ENCODE measurements at places on chromosomes 6 and 20. TPM values are rescaled to one million over a fixed set of nuclear protein-coding genes. Genes with fewer than 3 reads are reported as not detected.

Gene ECT2L
- 0.09 TPM for total RNA-seq

Gene SSTR4
- total RNA-seq: not detected

Gene TNXB
- 108 TPM for total RNA-seq

DNA sequence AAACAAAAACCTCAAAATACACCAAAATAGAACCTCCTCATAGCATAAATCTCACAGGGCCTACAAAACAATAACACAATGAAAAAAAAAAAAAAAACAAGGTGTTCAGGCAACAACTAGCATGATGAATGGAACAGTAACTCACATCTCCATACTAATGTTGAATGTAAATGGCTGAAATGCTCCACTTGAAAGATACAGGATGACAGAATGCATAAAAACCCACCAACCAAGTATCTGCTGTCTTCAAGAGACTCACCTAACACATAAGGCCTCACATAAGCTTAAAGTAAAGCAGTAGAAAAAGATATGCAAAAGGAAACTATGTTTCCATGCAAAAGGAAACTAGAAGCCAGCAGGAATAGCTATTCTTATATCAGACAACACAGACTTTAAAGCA is 121.3 kb downstream of the CDK19 start:
- no peaks in the 10 kb centered on the region for H3K36me3 ChIP-seq
- peaks cover 1% of the 10 kb centered on the region for H3K4me1 ChIP-seq
- H3K27ac ChIP-seq: no peak overlapping the region
- H3K27me3 ChIP-seq: no peaks in the 10 kb centered on the region
- H3K4me3 ChIP-seq: no peak overlapping the region

DNA sequence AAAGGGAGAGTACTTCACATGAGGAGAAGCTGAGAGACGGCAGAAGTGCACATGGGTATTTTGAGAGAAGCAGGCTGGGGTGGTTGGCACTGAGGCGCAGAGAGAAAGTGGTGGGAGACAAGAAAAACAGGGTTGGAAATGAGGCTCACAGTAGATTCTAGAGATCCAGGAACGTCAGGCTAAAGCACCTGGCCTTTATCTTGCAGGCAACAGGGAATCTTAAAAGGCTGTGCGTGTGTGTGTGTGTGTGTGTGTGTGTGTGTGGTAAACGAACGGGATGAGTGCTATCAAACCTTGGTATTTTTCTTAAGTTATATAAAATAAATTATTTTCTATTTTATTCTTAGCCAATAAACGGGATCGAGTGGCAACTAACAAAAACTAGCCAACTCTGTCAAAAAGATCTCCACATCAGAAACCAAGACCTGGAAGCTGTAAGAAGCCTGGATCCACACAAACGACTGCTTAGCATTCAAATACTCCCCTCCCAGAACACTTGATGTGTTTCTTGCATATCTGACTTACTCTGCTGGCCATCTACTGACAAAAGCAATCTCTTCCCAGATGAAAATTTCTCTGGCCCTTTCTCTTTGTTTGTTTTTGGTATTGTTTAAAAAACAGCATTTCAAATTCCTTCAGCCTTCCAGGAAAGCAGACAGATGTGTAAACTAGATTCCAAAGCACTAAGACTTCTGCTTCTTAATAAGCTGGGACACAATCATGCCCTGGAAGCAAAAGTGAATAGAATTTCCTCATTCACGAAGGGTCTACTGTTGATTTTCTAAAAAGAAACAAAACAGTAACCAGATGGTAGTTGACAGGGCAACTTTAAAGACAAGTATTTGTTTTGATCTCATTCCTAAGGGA is 44.8 kb upstream of the FABP7 start:
- peak; percentile 21 for DNase-seq
- H3K27ac ChIP-seq: peak overlapping the region; percentile 73
- peaks cover 5% of the 10 kb centered on the region for H3K4me1 ChIP-seq
- no peaks in the 10 kb centered on the region for H3K27me3 ChIP-seq
- H3K36me3 ChIP-seq: no peaks in the 10 kb centered on the region

DNA sequence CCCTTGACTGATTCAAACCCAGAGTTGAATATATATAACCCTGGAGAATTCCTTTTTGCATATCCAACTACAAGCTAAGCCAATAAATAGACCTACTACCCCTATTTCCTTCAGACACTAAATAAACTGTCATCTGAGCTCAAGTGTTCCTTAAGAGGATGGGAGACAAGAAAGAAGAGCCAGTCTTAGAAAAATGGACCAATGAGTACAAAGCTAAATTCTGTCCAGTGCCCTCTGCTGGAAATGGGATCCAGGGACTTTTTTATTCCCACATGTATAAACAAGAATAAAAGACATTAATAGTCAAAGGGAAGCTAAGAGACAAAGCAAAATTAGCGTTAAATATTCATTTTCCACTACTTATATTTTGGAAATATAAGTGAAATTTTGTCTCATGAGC is 4.8 kb downstream of the PPP1R10 start:
- H3K4me1 ChIP-seq: peaks cover 16% of the 10 kb centered on the region
- H3K27me3 ChIP-seq: no peaks in the 10 kb centered on the region
- no peak overlapping the region for H3K27ac ChIP-seq
- H3K4me3 ChIP-seq: no peak overlapping the region
- peaks cover 46% of the 10 kb centered on the region for H3K36me3 ChIP-seq
- no peak for DNase-seq

- DNase-seq: no peak
- no peaks in the 10 kb centered on the region for H3K27me3 ChIP-seq
- H3K36me3 ChIP-seq: peaks cover 11% of the 10 kb centered on the region
- H3K27ac ChIP-seq: no peak overlapping the region
Measured at GRCh38 chr6:150934380-150934779, 68.9 kb downstream of the MTHFD1L start.

DNA sequence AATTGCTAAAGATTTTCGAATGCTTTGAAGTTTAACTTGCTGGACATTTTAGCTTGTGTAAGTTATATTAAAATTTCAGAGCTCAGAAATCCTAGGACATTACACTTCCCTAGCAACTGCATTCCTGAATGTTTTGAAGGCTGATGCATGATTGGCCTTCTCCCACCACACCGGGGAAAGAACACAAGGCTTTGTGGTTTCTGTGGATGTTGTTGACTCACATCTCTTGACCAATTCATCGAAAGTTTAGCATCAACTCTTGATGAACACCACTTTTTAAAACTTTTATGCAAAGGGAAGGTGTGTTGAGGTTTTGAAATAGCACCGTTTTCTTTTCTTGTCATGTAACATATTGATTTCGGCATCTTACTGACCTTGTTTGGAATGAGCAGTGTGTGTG is 81.1 kb downstream of the RIMS1 start:
- no peak overlapping the region for H3K4me3 ChIP-seq
- H3K27me3 ChIP-seq: no peaks in the 10 kb centered on the region
- DNase-seq: no peak
- H3K36me3 ChIP-seq: no peaks in the 10 kb centered on the region
- H3K4me1 ChIP-seq: no peaks in the 10 kb centered on the region

All from muscle of leg (tissue), 16 donors.